ENCODE measurements at places on chromosomes 5 and 9.

DNA sequence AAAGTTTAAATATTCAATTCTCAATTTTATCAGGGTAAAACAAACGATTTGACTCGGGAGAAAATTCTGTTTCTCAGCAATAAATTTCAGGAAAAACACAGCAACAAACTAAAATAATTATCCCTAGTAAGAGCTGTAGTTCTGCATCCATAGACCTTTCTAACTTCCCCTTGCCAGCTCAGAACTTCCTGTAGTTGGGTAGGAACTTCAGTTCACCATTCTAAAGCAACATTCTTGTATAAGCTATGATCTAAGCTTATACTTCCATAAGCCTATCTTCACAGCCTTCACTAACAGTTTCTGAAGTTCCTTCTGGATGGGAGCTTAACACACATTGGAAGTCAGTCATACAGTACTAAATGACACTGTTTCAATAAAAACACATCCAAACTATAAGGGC, 96.6 kb downstream of the UBAP2 start:
- no peak for DNase-seq

DNA sequence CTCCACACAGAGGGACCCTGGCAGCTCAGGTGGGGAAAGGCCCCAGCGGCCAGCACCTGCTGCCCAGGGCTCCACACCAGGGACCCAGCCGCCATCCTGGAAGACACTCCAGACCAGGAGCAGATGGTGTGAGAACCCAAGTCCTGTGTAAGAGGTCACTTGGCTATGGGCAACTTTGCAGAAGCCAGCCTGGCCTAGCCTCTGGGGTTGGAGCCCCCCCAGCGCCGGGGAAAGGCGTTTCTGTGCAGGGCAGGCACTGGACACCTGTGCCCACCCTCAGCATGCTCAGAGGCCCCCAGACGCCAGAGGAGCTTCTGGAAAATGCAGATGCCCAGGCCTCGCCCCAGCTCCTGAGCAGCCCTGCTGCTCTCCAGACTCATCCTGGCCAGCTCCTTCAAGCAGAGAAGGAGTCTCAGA, 34.0 kb downstream of the RASGEF1C start:
- no peak for DNase-seq

GRCh38 chr5:127936439-127936972, 147.1 kb upstream of the SLC12A2 start:
- no peak for DNase-seq

- no peak for DNase-seq
Measured at GRCh38 chr5:174990909-174991308, 266.5 kb downstream of the MSX2 start.

- no peak for DNase-seq
Measured at GRCh38 chr5:82595113-82595512, 317.0 kb upstream of the RPS23 start.

DNA sequence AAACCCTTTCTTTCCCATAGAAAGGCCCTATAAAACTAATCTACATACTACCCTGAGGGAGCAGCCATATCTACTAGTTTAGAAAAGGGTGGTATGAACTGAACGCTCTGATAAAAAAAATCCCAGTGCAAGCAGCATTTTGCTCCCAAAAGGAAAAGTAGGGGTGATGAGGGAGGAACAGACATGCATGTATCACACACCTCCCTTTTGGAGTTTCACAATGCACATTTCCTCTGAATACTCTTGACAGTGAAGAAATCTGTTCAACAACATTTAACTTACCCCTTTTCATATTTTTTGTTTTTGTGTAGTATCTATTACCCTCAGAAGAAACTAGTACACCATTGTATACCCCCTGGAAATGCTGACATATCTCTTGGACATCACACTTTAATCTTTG, 411.4 kb downstream of the MAT2B start:
- DNase-seq = no peak

- no peak for DNase-seq
Measured at GRCh38 chr5:129419292-129419691, 40.8 kb upstream of the ADAMTS19 start.

- DNase-seq = no peak
Measured at GRCh38 chr5:170273968-170274710, 23.4 kb downstream of the LCP2 start.

- DNase-seq = no peak
Measured at GRCh38 chr5:110545716-110546115, 180.8 kb downstream of the TMEM232 start.

GRCh38 chr9:108166519-108166918, 677.0 kb upstream of the KLF4 start:
- no peak for DNase-seq

DNA sequence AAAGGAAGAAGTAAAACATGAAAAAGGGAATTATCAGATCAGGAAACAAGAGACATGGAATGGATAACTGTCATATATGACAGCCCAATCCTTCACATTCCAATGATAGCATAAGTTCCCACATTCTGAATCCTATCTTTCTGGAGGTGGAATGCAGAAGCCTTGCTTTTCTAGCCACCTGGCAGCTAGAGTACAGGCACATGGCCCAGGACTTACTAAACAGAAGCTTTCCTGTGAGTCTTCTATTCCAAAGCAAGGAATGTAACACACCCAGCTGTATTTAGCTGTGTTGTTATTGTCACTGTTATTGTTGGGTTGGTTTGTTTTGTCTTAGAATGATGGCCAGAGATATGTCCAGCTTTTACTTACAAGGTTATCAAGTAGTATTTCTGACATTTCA, 780.5 kb upstream of the ZNF608 start:
- DNase-seq = no peak

DNA sequence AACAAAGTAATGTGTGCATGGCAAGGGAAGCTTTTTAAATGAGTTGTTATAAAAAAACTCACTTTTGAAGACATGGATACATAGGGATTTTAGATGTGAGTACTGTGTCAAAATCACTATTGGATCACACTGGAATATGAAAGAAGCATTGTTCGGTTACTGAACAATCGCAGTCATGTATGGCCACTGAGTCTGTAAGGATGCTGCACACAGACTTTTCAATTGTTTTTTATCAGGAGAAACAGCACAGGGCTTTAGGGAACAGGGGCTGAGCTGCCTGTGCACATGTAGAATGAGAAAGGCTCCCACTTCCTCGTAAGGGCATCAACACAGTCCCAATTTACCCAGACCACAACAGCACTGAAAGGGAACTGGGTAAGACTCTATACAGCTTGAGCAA, 1333.9 kb upstream of the DMAC1 start:
- no peak for DNase-seq

- no peak for DNase-seq
Measured at GRCh38 chr5:87103616-87104287, 163.9 kb upstream of the RASA1 start.

GRCh38 chr5:107395632-107396350, 274.9 kb downstream of the EFNA5 start:
- DNase-seq = no peak

- DNase-seq = no peak
Measured at GRCh38 chr9:137263506-137263905, 8.4 kb downstream of the NELFB start.

DNA sequence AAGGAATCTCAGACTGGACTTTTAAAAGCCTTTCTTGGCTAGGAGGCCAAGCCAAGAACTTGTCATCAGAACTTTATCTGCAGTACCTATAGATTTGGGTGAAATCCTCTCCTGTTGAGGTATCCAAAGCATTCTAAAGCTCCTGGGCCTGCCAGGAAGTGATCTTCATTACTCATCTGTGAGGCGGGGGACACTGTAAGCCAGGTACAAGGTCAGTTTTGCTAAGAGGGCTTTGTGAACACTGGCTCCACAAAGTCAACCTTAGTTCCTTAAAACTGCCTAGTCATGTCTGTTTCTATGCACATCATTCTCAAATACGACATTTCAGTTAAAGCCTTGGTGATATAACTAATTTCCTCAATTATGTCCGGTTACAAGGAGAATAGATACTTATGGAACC, 236.7 kb downstream of the PIK3R1 start:
- DNase-seq = no peak

DNA sequence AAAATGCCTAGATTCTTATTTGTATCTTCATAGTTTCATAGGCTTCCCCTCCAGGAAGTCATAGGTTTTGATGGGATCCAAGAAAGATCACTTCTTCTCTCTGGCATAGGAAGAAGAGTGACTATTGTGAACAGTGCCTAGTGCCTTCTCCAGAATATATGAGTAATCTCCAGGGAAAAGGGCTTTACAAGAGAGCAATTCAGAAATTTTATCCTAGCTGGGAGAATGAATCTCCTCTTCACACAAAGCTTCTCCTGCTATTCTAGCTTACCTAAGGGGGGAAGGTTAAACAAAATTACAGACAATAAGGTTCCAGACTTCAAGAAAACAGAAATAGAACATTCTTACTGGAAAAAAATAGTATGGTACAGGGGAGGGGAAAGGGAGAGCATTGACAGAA, 1193.3 kb upstream of the CDH6 start:
- no peak for DNase-seq

DNA sequence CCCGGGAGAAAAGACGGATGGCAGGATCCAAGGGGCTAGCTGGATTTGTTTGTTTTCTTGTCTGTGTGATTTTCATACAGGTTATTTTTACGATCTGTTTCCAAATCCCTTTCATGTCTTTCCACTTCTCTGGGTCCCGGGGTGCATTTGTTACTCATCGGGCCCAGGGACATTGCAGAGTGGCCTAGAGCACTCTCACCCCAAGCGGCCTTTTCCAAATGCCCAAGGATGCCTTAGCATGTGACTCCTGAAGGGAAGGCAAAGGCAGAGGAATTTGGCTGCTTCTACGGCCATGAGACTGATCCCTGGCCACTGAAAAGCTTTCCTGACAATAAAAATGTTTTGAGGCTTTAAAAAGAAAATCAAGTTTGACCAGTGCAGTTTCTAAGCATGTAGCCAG, 94.2 kb downstream of the SYK start:
- DNase-seq = no peak

- no peak for DNase-seq
Measured at GRCh38 chr5:12330381-12330780, 426.1 kb upstream of the CTNND2 start.
